NCI-H1436 treated with DMSO at 0.1 percent for 48 hours (cell line): ENCODE measurements at places on chromosomes 2 and 18.

DNA sequence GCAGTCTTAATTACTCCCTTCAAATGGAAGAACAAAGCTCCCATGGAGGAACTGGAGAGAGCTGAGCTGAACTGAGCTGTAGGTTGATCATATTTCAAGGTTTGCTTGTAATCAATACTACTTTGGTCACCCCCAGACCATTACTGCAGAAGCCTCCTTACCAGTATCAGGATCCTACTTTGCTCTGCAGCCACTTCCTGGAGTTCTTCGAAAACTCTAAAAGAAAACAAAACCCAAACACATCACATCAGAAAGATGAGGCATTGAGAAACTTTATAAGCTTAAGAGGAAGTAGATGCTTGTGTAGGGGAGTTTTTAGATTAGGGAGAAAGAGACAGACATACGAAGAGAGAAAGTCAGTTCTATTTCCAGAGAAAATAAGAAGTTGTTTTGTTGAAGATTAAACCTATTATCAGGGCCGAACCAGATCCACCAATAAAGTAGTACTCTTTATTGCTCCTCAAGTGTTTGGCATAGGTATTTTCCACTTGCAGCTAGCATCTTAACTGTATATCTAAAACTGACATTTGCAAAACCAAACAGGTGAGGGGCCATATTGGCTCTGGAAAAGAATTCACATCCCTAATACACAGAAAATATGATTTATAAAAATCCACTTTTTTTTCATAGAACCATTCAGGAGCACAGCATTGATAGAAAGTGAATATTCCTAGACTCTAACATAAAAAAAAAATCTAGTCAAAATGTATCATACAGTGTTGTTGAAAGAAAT, 166.9 kb upstream of the KLF7 start:
- no peak for DNase-seq

DNA sequence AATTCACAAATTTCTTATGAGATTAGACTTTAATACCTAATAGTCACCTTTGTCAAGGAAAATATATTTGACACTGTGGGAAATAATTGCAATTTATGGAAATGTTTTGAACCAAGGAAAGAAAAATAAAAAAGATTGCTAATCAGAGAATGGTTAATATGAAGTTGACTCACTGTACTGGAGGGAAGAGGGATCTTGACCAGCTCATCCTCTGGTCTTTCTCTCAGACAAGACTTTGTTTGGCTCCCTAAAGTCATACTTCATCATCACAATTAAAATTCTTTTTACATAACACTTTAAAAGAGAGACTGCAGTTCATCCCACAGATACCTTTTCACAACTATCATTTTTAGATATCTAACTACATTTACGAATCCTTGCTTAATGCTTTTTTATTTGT, 538.5 kb upstream of the ZEB2 start:
- no peak for DNase-seq

DNA sequence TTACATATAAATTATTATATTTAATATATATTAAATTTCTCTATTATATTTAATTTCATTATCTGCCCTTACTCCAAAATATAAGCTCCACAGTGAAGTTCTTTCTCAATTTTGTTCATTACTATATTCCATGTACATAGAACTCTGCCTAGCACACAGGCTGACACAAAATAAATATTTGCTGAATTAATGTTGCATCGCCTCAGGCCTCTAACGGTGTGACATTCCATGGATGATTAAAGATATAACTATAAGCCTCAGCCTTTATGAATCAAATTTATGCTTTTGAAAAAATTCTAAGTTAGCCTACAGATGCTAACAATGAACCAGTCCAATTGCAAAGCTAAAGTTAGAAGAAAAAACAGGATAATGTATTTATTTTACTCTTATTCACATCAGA, 1337.2 kb upstream of the NRXN1 start:
- DNase-seq = no peak

DNA sequence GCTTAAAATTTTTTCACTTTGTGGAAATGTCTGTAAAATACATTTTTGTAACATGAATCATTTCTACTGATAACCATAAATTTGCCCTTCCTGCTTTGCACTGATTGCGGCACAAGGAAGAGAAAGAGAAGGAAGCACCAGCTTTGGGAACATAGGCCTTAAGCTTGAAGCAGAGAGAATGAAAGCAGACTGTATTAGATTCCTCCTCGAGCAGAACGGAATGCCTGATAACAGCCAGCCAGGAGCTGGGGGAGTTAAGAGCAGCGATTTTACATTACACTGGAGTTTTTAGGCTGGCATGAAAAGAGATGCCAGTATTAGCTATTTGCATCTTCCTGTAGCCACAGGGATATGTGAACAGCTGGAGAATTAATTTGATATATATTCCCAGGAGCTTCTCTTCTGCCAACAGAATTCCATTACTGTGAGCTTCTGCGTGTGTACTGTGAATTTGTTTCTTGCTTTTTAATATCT, 33.5 kb downstream of the CRIM1 start:
- DNase-seq = no peak

DNA sequence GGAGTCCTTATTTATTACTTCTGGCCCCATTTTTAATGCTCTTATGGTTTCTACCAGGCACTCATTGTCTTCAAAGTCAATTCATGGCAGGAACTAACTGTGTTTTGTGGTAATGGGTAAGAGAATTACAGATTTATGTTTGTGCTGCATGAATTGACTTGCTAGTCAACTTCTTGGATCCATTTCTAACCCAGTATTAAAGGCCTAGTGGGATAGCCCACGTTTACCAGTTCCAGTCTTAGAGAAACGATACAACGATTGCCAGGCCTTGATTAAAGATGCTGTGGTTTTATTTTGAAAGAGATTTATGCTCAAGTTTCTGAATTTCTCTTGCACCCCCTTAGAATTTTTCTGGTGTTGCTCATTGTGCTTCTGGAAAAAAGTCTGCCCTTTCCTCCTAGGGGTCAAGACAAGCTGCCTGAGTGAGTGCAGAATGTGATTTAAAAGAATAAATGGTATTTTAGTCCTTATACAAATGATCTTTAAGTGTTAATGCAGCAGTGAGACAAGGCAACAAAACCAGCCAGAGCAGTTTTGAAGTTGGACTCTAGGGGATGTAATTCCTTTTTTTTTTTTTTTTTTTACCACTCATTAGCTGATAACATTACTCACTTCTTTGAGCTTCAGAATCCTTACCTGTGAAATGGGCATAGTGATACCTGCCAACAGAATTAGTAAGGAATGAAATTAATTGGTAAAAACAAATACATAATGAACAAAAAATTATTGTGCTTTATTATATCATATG, 101.5 kb downstream of the ARHGAP15 start:
- no peak for DNase-seq

DNA sequence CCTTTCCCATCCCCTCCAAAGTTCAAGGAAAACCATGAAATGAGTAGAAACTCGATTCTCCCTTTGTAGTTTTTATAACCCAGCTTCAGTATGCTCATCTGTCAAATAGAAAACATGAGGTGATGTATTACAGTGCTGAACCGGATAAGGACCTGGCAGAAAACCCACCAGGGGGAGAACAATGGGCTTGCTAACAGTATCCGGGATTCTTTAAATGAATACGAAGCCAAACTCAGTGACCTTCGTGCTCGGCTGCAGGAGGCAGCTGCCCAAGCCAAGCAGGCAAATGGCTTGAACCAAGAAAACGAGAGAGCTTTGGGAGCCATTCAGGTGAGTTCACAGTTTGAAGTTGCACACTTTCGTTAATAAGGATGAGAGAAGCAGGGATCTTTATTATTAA, 113.6 kb upstream of the TTC39C start:
- DNase-seq = no peak

DNA sequence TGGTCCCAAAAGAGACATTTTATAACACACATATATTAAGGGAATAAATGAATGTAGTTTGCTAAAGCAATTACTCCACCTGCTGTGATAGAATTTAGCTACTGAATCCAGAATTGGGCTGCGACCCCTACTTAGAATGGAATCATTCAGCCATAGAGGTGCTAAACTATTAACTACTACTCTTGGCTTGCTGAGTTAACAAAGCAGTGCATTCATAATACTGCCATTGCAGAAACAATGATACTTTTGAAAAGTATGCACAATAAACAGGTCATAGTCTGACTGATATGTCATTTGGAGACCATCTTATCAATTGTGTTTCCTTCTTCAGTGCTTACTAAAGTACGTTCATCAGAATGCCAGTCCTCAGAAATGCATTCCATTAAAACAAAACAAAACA, 273.6 kb downstream of the PIEZO2 start:
- no peak for DNase-seq

DNA sequence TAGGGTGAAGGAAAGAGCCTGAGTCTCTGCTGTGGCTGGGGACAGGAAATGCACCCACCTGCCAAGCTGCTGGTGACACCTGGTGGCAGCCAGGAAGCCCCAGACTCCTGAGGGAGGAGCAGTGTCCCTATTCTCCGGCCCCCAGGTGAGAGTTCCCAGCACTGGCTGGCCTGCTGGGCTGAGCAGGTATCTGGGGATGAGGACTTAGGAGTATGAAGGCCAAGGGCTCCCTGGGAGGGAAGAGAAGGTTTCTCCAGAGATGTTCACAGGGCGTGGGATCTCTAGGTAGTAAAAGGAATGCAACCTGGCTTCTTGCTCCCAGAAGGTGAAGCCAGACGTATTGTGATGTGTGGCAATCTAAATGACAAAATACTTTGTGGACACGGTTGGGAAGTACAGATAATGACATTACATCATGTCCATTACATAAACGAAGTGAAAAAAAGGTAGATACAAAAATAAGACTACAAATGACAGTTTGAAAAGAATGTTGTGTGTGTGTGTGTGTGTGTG, 75.8 kb upstream of the SLC1A4 start:
- no peak for DNase-seq

GRCh38 chr2:890214-890613, 60.4 kb upstream of the SNTG2 start:
- DNase-seq = no peak

DNA sequence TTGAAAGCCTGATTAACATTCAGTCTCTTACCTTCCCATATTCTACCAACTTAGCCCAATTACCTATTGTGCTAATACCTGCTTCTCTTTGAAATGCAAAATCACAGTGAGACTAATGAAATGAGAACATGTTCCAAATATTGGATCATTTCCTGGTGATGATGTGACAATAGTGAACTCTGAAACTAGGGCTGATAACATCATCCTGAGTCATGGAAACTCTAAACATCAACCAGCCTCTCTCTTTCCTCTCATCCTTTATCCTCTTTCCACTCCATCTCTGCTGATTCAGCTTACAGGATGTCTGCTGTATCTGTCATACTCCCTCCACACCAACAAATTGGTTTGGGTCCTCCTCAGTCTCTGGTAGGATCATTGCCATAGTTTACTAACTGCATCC, 98.8 kb upstream of the NCKAP5 start:
- no peak for DNase-seq

DNA sequence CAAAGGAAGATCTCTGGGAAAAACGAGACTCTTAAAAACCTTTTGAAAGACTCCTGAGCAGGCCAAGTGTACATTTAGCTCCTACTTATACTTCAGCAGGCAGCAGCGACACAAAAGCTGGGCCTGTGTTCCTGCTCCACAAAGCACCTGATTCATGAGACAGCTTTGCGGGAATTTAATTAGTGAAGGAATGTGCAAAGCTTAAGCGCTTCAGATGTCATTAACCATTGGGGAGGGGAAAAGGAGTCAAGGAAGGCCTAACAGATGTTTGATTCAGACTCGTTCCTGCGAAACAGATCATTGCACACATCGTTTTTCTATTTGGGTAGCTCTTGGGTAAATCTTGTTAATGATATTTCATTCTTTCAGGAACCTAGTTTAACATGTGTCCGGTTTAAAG, 125.9 kb downstream of the MAIP1 start:
- no peak for DNase-seq

DNA sequence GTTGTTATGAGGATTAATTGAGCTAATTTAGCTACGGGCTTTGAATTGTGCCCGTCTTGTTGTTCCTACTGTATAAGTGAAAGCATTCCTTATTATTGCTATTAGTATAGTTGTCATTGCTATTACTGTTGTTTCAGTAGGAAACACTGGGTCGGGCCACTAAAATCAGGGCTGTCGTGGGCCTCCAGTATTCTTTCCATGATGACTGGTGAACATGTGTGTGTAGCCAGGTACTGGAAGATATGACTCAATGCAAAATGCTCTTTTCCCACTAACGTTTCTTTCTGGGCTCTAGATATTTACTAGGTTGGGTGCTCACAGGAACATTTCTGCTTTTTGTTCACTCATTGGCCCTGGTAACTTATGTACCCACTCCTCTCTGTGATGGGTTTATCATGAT, 4.9 kb downstream of the TTL start:
- DNase-seq = no peak

DNA sequence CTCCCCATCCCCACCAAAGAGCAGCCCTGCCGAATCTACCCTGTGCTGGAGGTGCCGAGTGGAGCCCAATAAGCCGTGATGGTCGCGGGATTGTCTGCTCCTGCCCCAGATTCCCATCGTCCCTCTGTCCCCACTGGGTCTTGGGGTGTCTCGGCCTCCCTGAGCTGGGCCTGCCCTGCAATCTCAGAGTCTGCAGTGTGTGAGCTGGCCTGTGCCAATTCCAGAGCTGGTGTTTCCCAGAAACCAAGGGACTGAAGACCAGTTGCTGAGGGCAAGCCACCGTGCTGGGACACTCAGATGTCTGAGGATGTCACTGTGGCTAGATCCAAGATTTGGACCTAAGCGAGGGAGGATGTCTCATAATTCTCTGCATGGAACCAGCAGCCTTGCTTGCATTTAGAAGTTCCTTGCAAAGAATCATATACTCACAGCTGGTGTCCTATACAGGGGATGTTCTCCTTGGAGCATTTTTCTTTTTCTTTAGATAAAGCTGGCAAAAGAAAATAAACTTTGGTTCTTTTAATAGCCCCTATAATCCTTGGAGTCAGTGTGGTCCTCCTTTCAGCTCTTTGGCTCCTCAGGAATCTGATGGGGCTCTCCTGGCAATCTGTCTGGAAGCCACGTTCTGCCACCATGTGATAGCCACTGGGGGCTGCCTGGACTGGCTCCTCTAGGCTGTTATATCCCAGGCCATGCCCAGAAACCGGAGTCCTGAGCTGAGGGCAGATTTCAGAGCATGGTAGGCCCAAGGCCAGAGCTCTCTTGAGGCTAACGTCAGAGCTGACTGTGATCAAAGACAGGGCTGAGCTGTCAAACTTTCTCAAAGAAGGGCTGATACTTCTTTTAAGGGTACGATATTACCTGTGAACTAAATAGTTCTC, 140.1 kb upstream of the HAAO start:
- DNase-seq = no peak

DNA sequence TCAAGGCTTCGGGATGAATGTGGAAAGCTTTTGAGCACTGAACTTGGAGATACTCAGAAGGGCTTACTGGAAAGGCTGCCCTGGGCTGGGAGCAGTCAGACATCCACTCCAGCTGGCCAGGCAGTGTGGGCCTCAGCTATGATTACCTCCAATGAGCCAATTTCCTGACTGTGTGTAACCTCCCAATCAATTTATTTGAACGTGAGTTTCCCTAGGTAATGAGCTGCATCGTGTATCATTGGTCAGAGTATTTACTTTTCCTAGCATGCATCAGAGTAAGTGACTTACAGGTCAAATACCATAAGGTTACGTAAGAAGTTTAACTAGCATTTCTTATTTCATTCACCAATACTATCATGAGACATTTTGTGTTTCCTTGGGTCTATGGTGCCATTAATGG, 11.0 kb upstream of the CTAGE1 start:
- DNase-seq = no peak
